Fibroblast of lung (primary cell): ENCODE measurements at places on chromosomes 5 and 9. TPM values are rescaled to one million over a fixed set of nuclear protein-coding genes. Genes with fewer than 3 reads are reported as not detected.

- no peak overlapping the region for H3K27ac ChIP-seq
- DNase-seq = peak; percentile 12
- peaks cover 2% of the 10 kb centered on the region for H3K4me1 ChIP-seq
- H3K36me3 ChIP-seq = no peaks in the 10 kb centered on the region
These were observed 145.6 kb downstream of the FBXL7 start for GRCh38 chr5:15645381-15646160.

The PCDH12 gene
- 0.01 and 0.02 TPM in 2 replicates for polyA plus RNA-seq

The TXNDC15 gene
- polyA plus RNA-seq = 86.0 and 132 TPM in 2 replicates

The PCDHB3 gene
- 0.35 and 2.3 TPM in 2 replicates for polyA plus RNA-seq

GRCh38 chr5:117263231-117263630, 688.6 kb upstream of the SEMA6A start:
- no peaks in the 10 kb centered on the region for H3K4me1 ChIP-seq
- H3K27me3 ChIP-seq = no peaks in the 10 kb centered on the region
- no peaks in the 10 kb centered on the region for H3K36me3 ChIP-seq
- no peak for DNase-seq
- H3K27ac ChIP-seq = no peak overlapping the region

- peak; percentile 95 for DNase-seq
- no peaks in the 10 kb centered on the region for H3K27me3 ChIP-seq
- peak overlapping the region; percentile 6 for H3K4me3 ChIP-seq
- peaks cover 1% of the 10 kb centered on the region for H3K36me3 ChIP-seq
- peaks cover 28% of the 10 kb centered on the region for H3K4me1 ChIP-seq
- H3K27ac ChIP-seq = peak overlapping the region; percentile 89
These were observed 36.1 kb downstream of the DAP start for GRCh38 chr5:10724781-10725507.

DNA sequence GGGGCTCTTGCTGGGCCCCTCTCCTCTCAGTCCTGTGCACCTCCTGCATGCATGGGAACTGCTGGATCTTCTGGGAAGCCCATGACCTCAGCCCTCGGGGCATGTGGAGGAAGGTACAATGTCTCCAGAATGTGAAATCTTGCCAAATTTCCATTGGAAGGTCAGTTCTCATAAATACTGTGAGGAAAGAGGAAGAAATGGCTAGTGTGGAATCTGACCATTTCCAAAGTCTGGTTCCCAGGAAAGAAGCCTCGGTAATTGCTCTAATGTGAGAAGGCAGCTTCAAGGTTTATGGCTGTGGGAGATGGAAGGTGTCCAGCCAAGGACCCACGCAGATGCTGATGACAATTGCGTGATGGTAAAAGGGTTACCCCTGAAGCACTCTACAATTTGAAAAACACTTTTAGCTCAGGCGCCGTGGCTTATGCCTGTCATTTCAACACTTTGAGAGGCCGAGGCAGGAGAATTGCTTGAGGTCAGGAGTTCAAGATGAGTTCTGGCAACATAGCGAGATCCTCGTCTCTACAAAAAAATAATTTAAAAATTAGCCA, 8.1 kb upstream of the IL17B start:
- peak overlapping the region; percentile 71 for H3K27ac ChIP-seq
- H3K36me3 ChIP-seq = no peaks in the 10 kb centered on the region
- no peaks in the 10 kb centered on the region for H3K27me3 ChIP-seq
- H3K4me3 ChIP-seq = no peak overlapping the region
- H3K4me1 ChIP-seq = peaks cover 33% of the 10 kb centered on the region

- DNase-seq = no peak
- no peaks in the 10 kb centered on the region for H3K36me3 ChIP-seq
- no peak overlapping the region for H3K4me3 ChIP-seq
- no peaks in the 10 kb centered on the region for H3K4me1 ChIP-seq
- H3K27me3 ChIP-seq = no peaks in the 10 kb centered on the region
These were observed 72.2 kb upstream of the PTCH1 start for GRCh38 chr9:95588724-95589588.

The IL3 gene
- not detected in 2 replicates for polyA plus RNA-seq

The MEIKIN gene
- not detected in 2 replicates for polyA plus RNA-seq

GRCh38 chr9:2874001-2874750, 30.3 kb upstream of the PUM3 start:
- H3K4me3 ChIP-seq = no peak overlapping the region
- H3K27ac ChIP-seq = no peak overlapping the region
- no peaks in the 10 kb centered on the region for H3K36me3 ChIP-seq
- peak; percentile 14 for DNase-seq

- DNase-seq = peak; percentile 11
- H3K36me3 ChIP-seq = no peaks in the 10 kb centered on the region
- H3K4me1 ChIP-seq = peaks cover 7% of the 10 kb centered on the region
- H3K27ac ChIP-seq = no peak overlapping the region
- no peaks in the 10 kb centered on the region for H3K27me3 ChIP-seq
These were observed 1.8 kb downstream of the TSC1 start for GRCh38 chr9:132942541-132943182.

The CD14 gene
- 0.32 and 0.45 TPM in 2 replicates for polyA plus RNA-seq

- DNase-seq = no peak
- H3K36me3 ChIP-seq = no peaks in the 10 kb centered on the region
- H3K4me3 ChIP-seq = no peak overlapping the region
- H3K27ac ChIP-seq = no peak overlapping the region
- no peaks in the 10 kb centered on the region for H3K27me3 ChIP-seq
These were observed 189.3 kb downstream of the TRPM3 start for GRCh38 chr9:70932097-70932496.

The C5orf46 gene
- polyA plus RNA-seq = not detected in 2 replicates

GRCh38 chr5:177378884-177379883, 5.0 kb upstream of the SLC34A1 start:
- peak; percentile 92 for DNase-seq
- no peak overlapping the region for H3K27ac ChIP-seq
- no peaks in the 10 kb centered on the region for H3K36me3 ChIP-seq
- no peaks in the 10 kb centered on the region for H3K4me1 ChIP-seq
- H3K27me3 ChIP-seq = peaks cover 18% of the 10 kb centered on the region
- no peak overlapping the region for H3K4me3 ChIP-seq

DNA sequence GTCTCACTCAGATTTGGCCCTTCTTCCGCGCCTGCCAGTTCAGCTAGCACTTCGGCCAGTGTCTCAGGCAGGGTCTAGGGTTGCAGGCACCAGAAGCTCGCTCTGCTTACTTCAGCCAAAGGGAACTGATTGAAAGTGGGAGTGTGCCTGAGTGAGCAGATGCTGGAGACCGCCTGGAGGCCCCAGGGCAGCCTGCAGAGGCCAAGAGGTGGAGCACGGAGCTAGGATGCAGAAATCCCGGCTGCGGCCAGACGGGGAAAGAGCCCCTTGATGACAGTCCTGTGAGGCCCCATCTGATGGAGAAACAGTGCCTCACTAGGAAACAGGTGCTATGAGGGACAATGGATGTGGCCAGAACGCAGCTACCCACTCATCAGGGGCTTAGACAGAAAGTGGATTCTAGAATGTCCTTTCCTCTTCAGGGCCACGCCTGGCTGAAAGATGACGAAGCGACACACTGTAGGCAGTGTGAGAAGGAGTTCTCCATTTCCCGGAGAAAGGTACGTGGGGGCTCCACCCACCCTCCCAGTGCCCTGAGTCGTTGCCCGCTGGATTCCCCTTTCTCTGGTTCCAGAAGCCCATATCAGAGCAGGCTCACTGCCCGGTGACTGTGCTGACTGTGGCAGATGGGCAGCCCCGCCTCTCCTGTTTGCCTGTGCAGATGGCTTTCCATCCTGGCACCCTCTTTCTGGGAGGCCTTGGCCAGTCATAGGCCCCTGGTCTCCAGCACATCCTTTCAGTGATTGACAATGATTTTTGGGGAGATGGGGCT, 16.1 kb downstream of the HNRNPH1 start:
- H3K27me3 ChIP-seq = no peaks in the 10 kb centered on the region
- H3K36me3 ChIP-seq = peaks cover 32% of the 10 kb centered on the region
- H3K4me3 ChIP-seq = no peak overlapping the region

GRCh38 chr5:126435261-126435660, 12.1 kb downstream of the GRAMD2B start:
- no peak overlapping the region for H3K4me3 ChIP-seq
- no peaks in the 10 kb centered on the region for H3K27me3 ChIP-seq
- H3K4me1 ChIP-seq = no peaks in the 10 kb centered on the region
- no peak for DNase-seq

- no peaks in the 10 kb centered on the region for H3K4me1 ChIP-seq
- H3K27ac ChIP-seq = no peak overlapping the region
- no peaks in the 10 kb centered on the region for H3K36me3 ChIP-seq
- peak; percentile 18 for DNase-seq
These were observed 510.2 kb downstream of the PRELID2 start for GRCh38 chr5:145324767-145325479.

DNA sequence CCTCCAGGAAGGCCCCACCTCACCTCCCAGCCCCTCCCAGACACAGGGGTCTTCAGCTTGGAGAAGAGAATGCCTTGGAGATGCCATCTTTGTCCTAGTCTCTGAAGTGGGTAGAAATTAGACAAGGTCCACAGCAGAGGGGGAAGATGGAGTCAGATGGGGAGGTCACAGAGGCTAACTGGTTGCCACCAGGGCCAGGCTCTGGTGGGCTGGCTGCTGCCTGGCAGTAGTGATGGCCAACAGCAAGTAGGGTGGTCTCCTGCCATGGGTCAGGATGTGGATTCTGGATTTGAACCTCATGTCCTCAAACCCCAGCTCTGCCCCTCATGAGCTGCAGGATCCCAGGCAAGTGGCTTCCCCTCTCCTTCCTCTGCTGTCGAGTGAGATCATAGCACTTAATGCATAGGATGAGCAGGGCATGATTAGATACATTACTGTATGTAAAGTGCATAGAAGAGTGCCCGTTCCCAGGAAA, 38.7 kb upstream of the NEK6 start:
- no peak for DNase-seq
- H3K4me1 ChIP-seq = no peaks in the 10 kb centered on the region
- no peaks in the 10 kb centered on the region for H3K36me3 ChIP-seq

- DNase-seq = peak; percentile 89
- H3K4me1 ChIP-seq = no peaks in the 10 kb centered on the region
- peak overlapping the region; percentile 85 for H3K27ac ChIP-seq
- no peaks in the 10 kb centered on the region for H3K36me3 ChIP-seq
- no peaks in the 10 kb centered on the region for H3K27me3 ChIP-seq
- peak overlapping the region; percentile 91 for H3K4me3 ChIP-seq
These were observed 937 bp upstream of the HMGCR start for GRCh38 chr5:75335952-75336614.

GRCh38 chr9:93900971-93901861, 53.9 kb downstream of the BARX1 start:
- H3K27me3 ChIP-seq = no peaks in the 10 kb centered on the region
- no peak for DNase-seq
- no peak overlapping the region for H3K27ac ChIP-seq
- no peak overlapping the region for H3K4me3 ChIP-seq
- H3K36me3 ChIP-seq = no peaks in the 10 kb centered on the region
- no peaks in the 10 kb centered on the region for H3K4me1 ChIP-seq

The ACTBL2 gene
- polyA plus RNA-seq = 0.03 and 0.11 TPM in 2 replicates

The KCNV2 gene
- not detected in 2 replicates for polyA plus RNA-seq

DNA sequence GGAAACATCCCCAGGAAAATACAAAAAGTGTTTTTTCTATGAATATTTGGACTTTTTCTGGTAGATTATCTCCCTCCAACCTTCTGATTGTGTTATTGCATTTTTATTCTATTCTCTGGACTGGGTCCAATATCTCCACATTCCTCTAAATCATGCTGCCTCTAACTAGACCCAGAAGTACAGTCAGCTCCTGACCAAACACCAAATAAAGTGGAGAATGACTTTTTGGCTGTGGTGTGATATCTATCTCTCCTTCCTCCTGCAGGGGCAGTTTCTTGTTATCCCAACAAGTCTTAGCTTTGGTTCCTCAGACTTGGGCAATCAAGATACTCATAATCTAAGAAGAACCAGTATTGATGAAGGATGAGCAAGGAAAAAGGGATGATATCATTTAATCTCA, 3.2 kb upstream of the RAI14 start:
- DNase-seq = peak; percentile 41
- H3K27ac ChIP-seq = no peak overlapping the region
- no peak overlapping the region for H3K4me3 ChIP-seq

DNA sequence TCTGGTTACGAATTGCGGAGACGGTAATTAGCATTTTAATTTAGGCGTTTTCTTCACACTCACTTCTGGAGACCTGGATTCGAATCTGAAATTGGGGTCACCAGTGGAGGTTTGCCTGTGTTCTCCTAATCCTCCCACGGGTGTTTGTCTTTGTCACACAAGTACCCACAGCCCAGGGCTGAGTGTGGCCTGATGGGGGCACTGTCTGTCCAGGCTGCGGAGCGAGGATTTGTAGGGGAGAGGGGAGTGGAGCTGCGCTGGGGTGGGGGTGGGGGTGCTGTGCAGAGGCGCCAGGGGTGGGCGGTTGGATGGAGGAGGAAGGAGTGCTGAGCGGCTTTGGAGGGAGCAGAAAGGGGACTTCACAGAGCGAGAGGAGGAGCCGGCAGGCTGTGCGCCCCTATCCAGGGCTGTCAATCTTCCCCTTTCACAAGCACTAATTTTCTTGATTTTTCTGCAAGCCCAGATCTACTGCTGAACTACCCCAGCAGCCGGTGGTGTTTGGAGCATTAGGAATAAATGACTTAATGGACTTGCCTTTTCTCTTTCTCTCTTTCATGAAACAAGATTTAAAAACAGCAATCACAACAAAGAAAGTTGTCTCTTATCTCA, 53.1 kb downstream of the TSPAN17 start:
- no peak overlapping the region for H3K27ac ChIP-seq
- DNase-seq = no peak
- H3K36me3 ChIP-seq = no peaks in the 10 kb centered on the region
- no peak overlapping the region for H3K4me3 ChIP-seq

The EHMT1 gene
- polyA plus RNA-seq = 22.4 and 26.3 TPM in 2 replicates

The ELAVL2 gene
- polyA plus RNA-seq = 0.02 and 0.03 TPM in 2 replicates
